HCT116 (cell line): ENCODE measurements at places on chromosomes 1 and 21.

GRCh38 chr1:56175211-56175610, 404.2 kb downstream of the PLPP3 start:
- DNase-seq, result no peak

DNA sequence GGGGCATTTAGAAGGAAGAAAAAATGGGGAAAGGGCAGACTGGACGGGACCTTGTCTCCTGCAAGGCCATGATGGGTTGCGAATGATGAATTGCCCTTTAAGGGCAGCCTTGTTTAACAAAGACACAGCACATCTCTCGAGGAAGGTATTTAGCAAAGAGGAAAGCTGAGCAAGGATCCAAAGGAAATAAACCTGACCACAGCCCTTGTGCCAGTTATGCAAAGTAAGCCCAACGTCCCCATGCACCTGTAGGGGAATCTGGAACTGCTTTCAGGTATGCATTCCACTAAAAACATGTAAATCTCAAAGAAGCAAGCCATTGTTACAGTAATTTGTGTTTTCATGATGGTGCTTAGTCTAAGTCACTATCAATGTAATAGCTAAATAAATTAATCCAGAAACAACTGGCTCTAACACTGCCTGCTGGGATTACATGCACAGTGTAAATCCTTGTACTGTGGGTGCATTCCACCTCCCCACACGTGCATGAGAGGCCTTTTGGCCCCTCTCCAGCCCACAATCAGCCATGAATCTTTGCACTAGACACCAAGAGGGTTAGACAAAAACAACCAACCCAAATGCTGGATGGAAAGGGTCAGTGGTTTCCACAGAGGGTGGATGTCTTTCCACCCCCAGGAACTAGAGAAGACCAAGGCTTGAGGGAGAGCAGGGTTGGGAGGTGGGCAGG, 228.8 kb upstream of the KAZN start:
- no peak for DNase-seq

GRCh38 chr1:228323401-228323800, 83.2 kb downstream of the TRIM11 start:
- DNase-seq, result no peak

DNA sequence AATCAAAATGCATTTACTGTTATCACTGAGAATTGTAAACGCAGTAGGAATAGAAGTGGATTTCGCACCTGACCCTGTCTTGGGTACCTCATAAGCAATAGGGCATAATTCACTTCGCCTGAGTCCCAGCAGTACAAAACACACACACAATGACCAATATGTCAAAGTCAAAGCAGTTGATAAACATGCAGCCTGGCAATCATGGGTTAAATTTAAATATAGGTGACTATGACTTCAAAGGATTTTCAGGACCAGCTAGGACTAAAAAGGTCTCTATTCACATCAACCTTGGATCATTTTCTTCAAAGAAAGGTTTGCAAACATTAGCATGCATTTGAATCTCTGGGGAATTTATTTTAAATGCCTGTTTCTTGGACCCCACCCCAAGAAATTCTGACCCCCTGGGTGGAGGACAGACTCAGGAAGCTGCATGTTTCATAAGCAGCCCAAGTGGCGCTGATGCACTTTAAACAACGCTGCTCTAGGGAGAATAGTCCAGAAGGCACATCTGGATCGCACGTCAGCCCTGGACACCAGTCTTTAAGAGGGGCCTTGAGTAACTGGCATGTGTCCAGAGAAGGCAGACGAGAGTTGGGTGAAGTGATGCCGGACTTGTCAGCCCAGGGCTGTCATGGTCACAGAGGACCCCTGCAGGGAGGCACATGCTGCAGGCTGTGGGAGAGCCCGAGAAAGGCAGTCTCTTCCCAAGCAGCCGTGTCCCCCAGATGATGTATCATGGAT, 55.7 kb upstream of the EFHD2 start:
- peak; percentile 58 for DNase-seq

- no peak for DNase-seq
Measured at GRCh38 chr1:41652384-41653265, 168.1 kb upstream of the EDN2 start.

DNA sequence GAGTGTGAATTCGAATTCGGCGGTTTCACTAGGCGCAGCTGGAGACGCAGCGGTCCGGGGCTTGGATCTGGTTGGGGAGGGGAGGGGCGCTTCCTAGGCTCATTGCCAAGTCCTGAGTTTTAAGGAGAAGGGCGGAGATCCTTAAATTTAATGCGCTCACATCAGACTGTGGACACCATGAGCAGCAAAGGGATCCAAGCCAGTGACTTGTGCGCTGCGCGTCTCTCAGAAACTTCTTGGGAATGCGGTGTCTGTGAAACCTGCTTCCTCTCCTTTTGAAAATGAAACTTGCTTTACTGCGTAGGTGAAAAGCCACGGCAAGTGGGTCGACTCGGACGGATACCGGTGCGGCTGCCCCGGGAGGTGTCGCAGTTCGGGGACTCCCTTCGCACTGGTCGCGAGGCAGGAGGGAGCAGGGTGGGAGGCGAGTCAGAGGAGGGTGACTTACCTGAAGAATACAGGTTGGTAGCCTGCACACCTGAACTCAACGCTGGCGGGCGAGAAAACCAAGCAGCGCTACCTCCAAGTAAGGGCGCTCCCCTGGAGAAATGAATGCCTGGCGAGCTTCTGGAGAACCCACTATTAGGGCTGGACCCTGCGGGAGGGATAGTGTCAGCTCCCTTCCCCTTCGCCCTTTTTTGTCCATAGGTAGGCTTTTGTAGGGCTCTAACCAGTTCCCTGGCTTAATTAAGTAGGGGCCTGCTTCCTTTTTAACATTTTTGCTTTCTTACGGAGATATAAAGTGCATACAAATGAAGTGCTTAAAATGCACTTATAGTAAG, 992 bp downstream of the TENT5C start:
- DNase-seq, result no peak

DNA sequence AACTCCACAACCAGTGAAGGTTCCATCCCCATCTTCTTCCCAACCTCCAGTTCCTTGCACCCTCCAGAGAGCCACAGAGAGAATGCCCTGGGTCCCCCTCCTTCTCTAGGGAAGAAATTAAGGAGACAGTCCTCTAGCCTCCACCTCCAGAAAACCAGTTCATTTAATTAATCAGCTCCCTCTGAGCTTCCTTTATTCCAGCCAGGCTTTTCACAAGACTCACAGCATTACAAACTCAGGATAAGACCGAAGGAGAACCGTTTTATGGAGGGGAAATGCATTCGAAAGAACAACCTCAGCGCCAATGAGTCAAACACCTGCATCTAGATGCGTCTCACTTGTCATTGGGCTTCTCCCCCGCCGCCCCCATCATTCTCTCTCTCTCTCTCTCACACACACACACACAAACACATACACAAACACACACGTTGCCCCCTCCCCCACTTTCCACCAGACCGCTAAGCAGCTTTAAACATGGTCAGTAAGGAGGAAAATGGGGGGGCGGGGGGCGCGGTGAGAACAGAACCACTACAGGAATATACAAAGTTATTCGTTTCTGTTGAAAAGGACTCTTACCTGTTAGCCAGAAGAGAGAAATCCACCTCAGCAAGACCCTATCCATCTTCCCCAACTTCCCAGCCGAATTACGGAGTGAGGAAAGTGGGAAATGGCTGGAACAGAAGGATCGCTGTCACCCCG, 544 bp downstream of the ILDR2 start:
- no peak for DNase-seq

DNA sequence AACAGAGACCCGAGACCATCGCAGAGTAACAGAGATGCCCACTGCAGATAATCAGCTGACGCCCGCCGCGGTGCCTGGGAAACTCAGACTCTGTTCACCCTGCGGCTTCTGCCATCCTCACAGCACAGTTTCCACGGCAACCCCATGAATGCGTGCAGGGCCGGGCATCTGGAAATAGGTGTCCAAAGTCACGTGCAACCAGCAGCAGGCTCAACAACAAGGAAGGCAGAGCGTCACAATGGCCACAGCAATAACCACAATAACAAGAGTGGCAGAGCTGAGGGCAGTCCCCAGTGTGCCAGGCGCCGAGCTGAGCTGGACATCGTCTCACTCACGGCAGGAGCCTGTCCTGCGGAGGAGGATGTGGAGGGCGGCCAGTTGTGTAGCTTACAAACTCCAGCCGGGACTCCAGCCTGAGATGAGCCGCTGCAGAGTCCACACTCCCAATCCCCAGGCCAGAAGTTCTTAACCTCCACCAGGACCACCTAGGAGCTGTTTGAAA, 102.0 kb downstream of the CRYAA start:
- DNase-seq, result no peak

- peak; percentile 28 for DNase-seq
Measured at GRCh38 chr1:210239349-210240111, 6.9 kb downstream of the SERTAD4 start.

- no peak for DNase-seq
Measured at GRCh38 chr1:99445486-99445885, 181.2 kb downstream of the PLPPR4 start.

- DNase-seq, result no peak
Measured at GRCh38 chr1:226588484-226588883, 39.9 kb downstream of the STUM start.

- DNase-seq, result no peak
Measured at GRCh38 chr1:203629507-203630082, 3.0 kb downstream of the ATP2B4 start.

DNA sequence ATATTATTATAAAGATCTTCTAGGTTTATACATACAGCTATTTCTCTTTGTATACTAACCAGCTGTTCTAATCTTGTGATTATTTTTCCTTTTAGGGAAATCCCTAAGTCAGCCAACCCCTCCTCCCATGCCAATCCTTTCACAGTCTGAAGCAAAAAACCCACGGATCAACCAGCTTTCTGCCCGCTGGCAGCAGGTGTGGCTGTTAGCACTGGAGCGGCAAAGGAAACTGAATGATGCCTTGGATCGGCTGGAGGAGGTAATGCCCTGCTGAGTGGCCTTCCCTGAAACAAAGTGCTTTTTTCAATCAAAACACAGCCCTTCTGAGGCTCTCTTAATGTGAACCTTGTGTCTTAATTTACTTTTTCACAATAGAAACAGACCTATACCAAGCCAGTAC, 32.4 kb upstream of the BMP8A start:
- no peak for DNase-seq

DNA sequence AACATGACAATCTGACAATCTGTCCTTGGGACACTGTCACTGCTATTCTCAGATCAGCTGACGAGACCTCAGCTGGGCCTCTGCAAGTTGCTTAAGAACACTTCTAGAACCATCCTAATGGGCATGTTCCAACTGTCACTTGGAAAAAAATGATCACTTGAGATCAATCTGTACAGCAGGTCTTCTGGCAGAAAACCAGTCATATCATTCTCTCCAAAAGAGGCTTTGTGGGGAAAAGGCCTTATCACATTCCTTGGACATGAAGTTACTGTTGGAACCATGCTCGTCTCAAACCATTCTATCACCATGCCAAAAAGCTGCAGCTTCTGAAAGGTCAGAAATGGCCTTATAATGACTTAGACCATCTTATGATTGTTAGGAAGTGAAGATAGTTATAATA, 744.2 kb downstream of the USP25 start:
- no peak for DNase-seq

DNA sequence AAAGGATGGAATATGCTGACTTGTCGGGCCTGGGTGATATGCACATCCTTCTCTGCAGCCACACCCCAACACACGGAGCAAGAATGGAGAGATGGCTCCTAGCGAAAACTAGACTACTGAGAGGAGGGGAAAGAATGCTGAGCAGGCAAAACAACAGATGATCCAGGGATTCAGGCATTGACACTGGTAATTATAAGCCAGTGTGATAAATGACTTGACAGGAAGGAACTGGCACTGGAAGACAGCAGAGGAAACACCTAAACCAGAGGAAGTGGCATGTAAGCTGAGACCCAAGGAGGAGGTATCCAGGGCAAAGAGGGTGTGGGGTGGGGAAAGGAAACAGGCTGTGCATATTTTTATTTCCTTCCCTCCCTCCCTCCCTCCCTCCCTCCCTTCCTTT, 31.7 kb upstream of the KHDRBS1 start:
- no peak for DNase-seq

- peak; percentile 19 for DNase-seq
Measured at GRCh38 chr1:169161496-169162194, 55.2 kb downstream of the ATP1B1 start.

DNA sequence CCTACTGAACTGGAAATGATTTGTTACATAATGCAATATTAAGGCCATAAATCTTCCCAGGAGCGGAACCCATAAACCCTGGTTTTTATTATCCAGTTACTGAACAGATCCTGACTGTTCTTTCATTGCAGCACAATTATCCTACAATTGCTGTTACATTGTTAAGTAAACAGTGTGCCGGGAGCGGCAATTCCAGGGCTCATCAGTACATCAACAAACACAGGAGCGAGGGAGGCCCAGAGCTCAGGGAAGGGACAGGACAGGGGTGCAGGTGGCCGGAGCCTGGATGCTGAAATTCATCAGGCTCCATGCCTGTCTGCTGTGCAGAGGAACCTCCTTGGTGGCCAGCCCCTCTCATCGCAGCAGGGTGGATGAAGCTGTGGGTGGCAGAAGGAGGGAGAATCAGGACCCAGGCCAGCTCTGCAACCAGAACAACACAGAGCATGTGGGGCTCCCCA, 544.7 kb downstream of the NPHP4 start:
- DNase-seq, result no peak

GRCh38 chr1:16326833-16327404, 25.4 kb downstream of the FBXO42 start:
- DNase-seq, result no peak

DNA sequence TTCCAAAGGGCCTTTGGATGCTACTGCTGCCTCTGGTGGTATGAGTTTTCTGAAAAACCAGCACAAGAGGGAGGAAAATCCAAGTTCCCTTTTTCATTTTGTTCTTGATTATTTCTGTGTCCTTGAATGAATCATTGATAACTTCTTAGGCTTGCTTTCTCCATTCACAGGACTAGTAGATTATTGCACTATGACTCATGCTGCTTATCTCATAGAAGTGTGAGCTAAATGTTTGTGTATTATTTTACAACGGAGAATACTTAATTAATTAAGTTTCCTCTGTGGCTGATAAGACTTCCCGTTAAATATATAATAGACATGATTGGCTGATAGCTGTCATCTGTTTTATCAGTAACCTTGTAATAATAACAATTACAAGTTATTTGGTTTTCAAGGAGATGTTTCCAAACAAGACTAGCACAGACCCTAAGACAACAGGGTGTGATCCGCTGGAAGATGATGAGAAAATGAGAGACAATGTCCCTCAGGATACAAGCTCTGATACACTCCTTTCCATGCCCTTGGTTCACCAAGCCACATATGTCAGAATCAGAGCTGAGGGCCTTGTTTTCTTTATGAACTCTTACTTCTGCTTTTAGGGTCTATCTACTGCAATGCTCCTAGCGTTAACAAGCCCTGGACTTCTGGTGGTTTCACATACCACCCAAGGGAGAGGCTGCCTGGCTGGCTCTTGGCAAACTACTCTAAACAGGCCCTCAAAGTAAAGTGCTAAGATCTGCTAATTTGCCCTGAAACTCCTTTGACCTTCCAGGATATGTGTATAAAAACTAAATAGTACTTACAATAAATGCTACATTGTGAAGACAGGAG, 1078.3 kb downstream of the TTLL7 start:
- DNase-seq, result no peak
